Memory B cell (primary cell): ENCODE measurements at places on chromosomes 4 and X.

GRCh38 chr4:53905941-53906377 is 158.4 kb downstream of the CHIC2 start:
- DNase-seq = no peak

DNA sequence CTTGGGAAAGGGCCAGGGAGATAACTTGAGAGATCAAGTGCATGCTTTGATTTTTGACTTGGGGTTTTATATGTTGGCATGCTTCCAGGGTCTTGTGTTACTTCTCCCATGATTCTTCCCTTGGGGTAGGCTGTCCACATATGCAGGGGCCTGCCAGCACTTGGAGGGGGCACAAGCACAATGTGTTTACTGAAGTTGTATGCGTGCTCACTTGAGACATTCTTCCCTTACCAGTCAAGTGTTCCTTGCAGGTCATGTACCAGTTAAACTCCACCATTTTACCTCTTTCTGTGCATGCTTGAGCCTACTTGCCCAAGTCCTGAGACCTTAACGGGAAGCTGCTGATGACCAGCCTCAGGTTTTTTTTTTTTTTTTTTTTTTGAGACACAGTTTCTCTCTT is 1880.5 kb downstream of the ARAP2 start:
- no peak for DNase-seq

GRCh38 chr4:139853309-139853708 is 187.7 kb downstream of the MGST2 start:
- no peak for DNase-seq

- no peak for DNase-seq
These were observed 30.3 kb upstream of the UTP14A start for GRCh38 chrX:129875669-129876068.

DNA sequence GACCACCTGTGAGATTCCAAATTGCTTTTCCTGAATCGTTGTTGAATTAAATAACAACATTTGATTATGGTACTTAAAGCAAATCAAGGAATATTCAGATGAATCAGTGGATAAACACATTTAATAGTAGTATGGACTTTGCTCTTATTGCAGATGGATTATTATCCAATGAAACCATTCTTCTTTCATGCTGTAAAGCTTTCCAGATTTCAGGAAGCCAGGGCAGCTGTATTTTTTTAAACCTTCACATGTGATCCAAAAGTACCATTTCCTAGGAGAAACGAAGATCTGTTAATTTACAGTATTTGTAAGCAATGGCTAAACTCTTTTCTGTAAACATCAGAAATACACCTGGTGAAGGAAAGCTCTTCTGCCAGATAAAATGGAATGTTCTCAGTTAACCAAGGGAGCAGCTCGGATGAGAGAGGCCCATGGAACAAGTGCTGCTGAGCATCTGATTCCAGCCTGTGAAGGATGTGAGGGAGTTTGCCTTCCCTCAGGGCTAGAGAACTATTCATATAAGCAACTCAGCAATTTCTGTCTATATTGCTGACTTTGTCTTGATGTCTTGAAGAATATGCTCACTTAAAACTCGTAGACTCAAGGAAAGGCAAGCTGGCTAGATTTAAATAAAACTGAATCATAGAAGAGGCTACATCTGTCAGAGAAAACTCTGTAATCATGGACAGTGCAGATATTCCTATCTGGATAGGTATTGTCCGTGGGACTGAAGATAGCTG is 94.4 kb upstream of the LIMCH1 start:
- no peak for DNase-seq

DNA sequence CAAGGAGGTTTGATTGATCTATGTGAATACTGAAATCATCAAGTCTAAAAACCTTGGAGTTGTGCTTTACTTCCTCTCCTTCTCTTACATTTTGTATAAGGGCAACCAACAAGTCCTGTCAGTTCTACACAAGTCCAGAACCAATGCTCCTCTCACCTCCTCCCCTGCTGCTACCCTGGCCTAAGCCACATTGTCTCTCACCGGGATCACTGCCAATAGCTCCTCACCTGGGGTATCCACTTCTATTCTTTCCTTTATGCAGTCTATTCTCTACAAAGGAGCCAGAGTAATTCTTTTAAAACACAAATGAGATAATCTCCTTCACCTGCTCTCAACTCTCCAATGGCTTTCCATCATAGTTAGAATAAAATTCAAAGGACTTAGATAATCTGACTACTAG is 13.3 kb upstream of the ARHGEF6 start:
- DNase-seq = no peak

- DNase-seq = no peak
These were observed 14.8 kb upstream of the ART3 start for GRCh38 chr4:76059750-76060149.

- no peak for DNase-seq
These were observed 118.3 kb downstream of the RELL1 start for GRCh38 chr4:37567836-37568235.

DNA sequence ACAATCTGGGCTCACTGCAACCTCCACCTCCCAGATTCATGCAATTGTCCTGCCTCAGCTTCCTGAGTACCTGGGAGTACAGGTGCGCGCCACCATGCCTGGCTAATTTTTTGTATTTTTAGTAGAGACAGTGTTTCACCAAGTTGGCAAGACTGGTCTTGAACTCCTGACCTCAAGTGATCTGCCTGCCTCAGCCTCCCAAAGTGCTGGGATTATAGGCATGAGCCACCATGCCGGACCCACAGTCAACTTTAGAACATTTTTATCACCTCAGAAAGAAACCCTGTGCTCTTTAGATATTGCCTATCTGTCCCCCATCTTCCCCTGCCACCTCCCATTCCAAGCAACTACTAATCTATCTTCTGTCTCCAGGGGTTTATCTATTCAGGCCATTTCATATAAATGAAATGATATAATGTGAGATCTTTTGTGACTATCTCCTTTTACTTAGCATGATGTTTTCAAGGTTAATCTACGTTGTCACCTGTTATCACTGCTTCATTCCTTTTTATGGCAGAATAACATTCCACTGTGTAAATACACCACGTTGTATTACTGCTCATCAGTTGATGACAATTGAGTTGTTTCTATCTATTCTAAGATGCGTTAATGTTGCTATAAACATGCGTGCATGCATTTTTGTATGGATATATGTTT is 44.3 kb upstream of the GALNT7 start:
- no peak for DNase-seq

DNA sequence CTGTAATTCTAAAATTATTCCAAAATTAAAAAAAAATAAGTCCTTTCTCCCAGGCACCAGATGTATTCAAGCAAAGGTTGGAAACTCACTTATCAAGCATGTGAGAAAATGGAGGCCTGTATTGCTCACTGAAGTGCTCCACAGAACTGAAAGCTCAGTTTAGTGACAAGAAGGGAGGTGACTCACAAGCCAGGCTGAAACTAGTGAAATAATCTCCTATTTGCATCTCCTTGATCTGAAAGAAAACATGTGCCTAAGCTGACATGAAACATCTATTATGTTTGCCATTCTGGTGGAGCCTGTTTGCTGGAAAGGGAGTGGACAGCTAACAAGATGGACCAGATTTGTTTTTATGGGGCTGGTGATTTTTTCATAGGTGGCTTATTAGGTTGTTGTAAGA is 54.0 kb upstream of the AMELX start:
- DNase-seq = no peak

- DNase-seq = no peak
These were observed 128.1 kb upstream of the STK26 start for GRCh38 chrX:131894995-131895394.

DNA sequence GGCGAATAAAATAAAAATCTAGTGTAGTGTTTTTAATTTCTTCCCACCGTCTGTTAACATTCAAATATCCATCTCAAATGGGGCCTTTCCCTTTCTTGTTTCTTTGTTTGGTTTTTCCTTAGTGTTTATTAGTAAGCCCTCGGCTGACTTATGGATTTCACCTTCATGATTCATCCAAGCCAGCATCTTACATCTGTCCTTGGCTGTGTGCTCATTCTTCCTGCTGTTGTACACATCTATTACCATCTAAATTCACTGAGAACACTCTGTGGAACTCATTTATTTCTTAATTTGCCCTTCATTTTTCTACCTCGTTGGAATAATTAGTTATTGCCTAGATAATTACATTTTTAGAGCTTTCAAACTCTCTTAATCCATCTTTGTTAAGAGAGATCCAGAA is 84.9 kb downstream of the SPCS3 start:
- no peak for DNase-seq

DNA sequence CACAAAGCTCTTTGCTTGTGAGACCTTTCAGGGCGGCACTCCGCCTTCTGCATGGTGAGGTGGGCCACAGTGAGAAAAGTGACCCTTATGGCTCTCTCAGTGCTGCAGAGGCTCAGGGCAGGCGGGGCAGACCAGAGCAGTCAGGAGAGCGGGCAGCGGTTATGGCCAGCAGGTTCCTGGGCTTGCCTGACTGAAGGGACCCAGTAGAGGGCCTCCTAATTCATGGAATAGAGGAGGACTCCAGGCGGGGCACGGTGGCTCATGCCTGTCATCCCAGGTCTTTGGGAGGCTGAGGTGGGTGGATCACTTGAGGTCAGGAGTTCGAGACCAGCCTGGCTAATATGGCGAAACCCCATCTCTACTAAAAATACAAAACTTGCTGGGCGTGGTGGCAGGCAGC is 91.4 kb downstream of the CLNK start:
- no peak for DNase-seq

DNA sequence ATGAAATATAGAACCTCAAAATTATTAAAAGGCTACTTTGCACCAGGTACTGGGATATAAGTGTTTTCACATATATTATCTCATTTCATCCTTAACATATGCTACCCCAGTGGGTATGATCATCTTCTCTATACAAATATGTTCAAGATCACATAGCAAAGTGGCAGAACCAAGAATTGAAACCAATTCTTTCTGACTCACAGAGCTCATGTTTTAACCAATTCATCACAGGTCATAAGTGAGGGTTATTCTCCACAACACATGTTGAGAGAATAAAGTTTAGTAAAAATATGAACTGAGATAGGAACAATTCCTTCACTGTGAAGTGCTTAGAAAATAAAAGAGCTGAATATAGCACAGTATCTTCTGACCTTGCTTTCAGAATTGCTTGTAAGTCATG is 442.9 kb upstream of the RASGEF1B start:
- DNase-seq = no peak

DNA sequence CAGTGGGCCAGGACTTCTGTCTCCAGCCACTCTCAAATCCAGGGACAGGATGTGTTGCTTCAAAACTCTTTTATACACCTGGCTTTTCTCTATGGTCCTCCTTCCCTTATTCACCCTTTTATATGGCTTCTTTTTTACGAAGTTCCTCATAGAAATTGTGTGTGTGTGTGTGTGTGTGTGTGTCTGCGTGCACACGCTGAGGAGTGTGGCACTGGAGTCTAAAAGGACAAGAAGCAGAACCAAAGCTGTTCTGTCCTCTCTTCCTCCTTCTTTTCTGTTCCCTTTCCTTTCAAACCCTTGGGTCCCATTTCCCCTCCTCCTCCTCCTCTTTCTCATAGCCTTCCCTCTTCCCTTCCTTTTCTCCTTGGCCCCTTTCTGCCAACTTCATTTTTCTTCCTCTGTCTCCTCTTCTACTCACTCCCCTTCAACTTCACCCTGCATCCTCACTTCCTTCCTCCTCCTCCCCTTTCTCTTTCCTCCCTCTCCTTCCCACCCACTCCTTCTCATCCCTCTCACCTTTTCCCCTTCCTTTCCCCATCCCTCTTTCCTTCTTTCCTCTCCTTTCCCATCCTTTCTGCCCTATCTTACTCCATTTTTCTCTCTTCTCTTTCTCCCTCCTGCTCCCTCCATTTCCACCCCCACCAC is 360.5 kb downstream of the MID1IP1 start:
- DNase-seq = no peak

- DNase-seq = no peak
These were observed 4.9 kb downstream of the CHRNA9 start for GRCh38 chr4:40340030-40340429.

DNA sequence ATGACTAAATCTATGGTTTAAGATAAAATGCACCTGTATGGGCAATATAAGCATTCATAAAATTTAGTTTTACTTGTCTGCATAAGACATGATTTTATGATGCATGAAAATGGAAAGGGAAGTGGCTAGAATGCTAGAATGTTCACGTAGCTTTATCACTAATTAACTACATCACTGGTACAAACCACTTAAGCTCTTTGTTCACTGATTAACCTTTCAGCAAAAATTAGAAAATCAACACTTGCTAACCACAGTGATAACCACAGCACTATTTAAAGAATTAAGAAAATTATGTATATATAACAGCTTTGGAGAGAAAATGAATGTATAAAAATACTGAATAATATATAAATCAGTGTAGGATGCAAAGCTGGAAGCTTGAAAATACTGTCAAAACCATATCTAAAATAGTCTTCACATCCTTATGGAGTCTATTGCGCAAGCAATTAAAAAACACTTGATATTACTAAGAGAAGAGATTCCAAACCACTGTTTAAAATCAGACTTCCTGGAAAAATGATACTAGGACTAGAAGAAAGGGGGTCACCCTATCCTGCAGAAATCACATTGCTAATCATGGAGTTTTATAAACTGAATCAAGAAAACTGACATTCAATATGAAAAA is 51.9 kb downstream of the EFHC2 start:
- DNase-seq = no peak

DNA sequence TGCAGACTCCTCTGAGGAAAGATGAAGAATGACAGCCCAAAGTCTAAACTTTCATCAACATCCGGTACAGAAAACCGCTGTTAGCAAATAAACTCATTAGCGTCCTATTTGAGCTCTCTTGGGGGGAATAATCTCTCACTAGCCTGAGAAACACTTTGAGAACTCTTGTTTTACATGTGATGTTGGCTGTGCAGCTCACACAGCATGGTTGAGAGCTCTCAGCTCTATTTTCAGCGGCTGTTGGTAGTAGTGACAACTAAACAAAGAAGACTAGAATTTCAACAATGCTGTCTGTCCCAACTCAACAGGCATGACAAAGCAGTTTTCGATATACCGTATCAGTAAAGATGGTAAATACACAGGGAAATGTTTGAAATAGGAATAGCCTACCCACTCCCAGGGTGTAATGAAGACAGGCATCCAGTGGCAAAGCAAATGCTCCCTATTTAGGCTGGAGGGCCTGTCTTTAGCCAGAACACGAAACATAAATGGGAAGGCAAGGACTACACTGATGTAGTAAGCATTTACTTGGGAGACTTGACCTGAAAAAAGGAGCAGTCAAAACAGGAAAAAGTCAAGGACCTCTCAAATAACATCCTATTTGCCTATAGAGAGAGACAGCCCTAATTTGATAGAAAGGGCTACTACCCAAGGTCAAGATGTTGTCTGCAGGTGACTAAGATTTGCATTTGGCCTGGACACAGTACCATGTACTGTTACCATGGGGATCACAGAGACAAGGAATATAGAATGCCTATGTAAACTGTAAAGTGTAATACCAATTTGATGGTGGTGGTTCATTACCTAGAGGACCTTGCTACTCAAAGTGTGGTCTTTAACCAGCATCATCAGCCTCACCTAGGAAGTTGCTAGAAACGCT is 60.4 kb downstream of the PPEF2 start:
- no peak for DNase-seq

- DNase-seq = no peak
These were observed 169.0 kb downstream of the ZNF330 start for GRCh38 chr4:141389649-141390048.

GRCh38 chr4:1598206-1599025 is 85.7 kb downstream of the FAM53A start:
- DNase-seq = no peak
